ENCODE measurements at places on chromosomes 16 and 17.

GRCh38 chr17:77097631-77098180, 43.1 kb upstream of the SEC14L1 start:
- DNase-seq, result no peak

DNA sequence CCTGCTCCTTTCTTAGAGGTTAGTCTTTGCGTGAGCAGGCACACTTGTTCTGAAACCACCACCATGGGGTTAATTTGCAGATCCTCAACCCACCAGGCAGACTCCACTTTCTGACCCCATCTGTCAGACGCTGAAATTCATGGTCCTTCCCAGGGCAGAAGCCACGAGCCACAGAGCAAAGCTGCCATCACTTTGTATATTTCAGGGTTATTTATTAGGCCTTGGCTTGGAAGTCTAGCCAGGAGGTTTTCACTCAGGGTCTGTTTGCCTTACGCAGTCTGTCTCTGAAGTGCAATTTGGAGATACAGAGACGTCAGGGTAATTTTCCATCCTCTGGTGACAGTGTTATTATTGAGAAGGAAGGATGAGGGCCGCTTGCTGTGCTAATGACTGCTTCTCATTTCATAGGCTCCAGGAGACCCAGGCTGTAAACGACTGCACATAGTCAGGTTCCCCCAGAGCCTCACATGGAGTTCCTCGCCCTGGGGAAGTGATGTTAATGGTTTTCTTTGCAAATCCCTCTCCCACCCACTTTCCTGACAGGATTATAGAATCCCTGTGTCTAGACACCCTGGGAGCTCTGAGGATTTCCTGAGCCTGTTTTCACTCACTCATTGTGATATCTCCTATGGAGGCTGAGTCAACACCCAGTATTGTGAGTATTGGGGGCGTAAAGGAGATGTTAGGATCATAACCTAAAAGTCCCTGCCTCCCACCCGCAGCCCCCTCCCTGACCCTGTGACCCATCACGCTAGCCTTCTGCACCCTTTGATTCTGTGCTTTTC, 269.0 kb downstream of the ABCC12 start:
- no peak for DNase-seq

GRCh38 chr17:45155483-45155882, 6.2 kb upstream of the HEXIM2 start:
- DNase-seq, result no peak

- DNase-seq, result no peak
Measured at GRCh38 chr17:3271072-3271848, 26.9 kb downstream of the OR3A1 start.

DNA sequence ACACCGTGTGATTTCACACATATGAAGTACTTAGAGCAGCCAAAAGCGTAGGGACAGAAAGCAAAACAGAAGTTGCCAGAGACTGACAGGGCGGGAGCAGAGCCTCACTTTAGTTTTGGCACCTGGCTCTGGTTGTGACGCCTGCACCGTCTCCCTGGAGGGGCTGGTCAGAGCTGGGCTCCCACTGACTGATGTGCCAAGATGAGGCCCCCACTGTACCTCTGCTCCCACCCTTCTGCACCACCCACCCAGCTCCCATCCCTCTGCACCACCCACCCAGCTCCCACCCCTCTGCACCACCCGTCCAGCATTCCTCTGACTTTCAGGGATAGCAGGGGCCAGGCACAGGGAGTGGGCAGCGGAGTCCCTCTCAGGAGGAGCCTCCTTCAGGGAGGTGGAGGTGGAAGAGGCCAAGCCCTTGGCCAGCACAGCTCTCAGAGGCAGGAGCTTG, 3.2 kb upstream of the PRSS21 start:
- no peak for DNase-seq

DNA sequence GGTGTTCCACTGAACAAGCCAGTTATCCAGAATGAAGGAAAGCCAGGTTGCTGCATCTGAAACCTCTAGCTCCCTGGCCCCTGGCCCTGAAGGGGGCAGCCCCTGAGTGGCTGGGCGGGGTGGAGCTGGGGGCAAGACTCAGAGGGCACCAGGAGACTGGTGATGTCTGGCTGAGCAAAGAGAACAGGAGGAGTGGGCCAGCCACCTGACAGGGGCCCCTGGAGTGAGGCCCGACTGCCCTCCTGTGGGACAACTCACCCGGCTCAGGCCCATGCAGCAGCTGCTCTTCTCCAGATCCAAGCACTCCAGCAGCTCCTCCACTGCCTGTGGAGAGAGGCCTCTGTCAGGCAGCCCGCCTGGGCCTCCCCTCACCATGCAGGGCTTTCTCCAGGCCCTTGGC, 60.4 kb downstream of the PIPOX start:
- DNase-seq, result no peak

DNA sequence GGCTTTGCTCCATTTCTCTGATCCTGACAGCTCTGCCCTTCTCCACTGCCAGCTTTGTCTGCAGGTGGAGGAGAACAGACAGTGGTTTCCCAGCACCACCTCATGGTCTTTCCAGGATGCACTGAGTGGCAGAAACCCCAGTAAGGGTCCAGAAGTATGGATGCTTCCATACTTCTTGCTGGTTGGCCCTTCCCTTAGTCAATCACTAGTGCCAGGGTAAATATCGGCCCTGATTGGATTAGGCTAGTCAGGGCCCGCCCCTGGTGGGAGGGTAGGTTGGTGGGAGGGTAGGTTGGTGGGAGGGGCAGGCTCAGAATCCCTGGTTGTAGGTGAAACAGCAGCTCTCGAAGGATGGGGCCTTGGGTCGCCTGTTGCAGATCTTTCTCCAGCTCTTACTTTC, 10.2 kb downstream of the RNF213 start:
- DNase-seq, result no peak

- no peak for DNase-seq
Measured at GRCh38 chr17:301681-302299, 50.8 kb downstream of the RPH3AL start.

DNA sequence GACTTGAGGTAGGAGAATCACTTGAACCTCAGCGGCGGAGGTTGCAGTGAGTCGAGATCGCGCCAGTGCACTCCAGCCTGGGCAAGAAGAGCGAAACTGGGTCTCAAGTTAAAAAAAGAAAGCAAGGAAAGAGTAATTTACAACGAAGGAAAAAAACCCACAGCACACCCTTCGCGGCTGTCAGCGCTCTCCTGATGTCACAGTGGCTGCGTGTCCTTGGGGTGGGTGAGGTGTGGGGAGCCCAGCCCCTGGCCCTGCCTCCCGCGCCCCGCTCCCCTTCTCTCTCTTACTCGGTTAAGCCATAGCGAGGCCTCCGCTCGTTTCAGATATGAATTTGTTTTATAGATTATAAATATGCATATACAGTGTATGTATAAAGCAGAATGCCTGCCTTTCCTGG, 740 bp upstream of the JPT2 start:
- no peak for DNase-seq

DNA sequence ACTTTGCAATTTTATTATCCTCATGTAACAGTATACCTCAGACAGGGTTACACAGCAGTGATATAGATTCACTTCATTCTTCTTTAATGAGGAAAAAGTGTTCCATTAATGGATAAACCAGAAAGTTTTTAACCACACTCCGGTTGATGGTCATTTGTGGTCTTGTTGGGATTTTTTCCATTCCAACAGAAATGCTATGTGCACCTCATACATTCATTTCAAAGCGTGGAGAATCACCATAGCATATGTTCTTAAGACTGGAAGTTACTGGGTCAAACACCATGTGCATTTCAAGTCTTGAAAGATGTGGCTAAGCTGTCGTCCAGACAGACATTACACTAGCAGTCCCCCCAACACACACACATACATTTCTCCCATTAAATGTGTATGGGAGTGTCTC, 245.8 kb upstream of the CDH5 start:
- DNase-seq, result no peak

GRCh38 chr17:56292010-56292409, 138.7 kb downstream of the ANKFN1 start:
- no peak for DNase-seq
